ENCODE measurements at places on chromosomes 7 and 10.

DNA sequence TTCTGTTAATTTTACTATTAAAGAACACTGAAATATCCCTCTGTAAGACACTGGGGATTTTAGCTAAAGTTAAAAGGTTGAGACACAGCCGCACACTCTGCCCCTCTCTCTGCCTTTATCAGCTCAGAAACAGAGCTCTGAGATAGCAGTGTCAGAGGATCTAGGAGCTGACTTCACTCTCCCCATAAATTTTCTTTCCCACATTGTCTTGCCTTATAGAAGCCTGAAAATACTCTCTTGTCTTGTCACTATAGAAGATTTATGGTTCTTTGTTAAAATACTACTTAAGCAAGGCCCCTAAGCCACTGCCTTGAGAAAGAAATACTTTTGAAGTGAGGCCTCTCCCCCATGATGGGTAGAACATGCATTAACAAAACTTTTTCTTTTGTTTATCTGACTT is 105.7 kb upstream of the C10orf90 start:
- DNase-seq: no peak

DNA sequence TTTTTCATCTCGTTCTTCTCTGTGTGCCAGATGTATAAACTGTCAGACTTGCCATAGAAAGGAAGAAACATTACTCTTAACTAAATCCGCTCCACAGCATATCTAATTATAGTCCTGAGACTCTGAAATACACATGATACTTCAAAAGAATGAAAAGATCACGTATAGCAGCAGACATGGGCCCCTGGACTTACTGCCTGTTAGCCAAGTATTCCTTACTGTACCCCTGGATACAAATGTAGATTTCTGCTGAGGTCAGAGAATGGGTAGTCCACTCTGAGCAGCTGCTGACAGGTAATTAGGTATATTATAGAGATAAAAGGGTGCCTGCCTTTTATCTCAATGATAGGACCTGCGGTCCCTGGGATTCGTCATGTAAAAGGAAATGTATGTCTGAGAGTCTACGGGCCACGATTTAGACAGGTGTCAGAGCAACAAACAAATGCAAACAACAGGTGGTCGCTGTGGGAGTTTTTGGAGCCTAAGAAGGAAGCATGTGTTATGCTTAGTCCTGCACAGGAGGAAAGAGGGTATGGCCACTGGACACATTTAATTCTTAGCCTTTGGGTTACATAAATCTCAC is 69.4 kb downstream of the VOPP1 start:
- no peak for DNase-seq

DNA sequence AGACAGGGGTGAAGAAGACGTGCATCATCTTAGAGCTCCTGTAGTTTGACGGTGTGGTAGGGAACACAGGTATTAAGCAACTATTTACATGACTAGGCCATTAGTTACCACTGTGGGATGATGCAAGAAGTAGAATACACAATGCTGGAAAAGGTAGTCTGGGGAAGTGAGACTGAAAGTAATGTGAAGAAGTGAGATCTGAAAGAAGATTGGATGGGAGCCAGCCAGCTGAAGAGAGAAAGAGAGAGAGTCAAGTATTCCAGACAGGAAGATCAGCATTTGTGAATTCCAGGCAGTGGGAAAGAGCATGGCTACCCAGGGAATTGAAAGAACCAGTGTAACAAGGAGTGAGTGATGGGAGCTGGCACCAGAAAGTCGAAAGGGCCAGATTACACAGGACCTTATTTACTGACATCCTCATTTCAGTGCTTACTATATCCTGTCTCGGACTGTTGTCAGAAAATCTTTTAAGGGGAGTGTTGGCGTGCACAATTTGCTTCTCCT is 4.0 kb upstream of the CFAP58 start:
- no peak for DNase-seq

DNA sequence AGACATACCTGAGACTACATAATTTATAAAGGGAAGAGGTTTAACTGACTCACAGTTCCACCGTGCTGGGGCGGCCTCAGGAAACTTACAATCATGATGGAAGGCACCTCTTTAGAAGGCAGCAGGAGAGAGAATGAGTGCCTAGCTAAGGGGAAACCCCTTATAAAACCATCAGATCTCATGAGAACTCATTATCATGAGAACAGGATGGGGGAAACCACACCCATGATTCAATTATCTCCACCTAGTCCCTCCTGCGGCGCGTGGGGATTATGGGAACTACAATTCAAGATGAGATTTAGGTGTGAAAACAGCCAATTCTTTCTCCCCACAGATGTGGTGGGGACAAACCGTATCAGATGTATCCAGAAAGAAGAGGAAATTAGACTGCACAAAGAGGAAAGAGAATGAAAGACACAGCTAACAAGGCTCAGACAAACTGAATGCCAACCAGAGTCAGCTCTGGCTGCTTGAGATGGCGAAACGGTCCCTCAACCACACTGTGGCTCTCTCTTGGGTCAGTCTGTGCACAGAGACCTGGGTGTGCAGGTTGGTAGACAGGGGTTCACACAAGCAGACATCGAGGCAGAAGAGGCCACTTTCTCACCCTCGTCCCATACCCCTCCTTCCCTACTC is 375.6 kb downstream of the SFMBT2 start:
- DNase-seq: no peak

GRCh38 chr10:129945064-129945463 is 19.0 kb downstream of the EBF3 start:
- DNase-seq: no peak

DNA sequence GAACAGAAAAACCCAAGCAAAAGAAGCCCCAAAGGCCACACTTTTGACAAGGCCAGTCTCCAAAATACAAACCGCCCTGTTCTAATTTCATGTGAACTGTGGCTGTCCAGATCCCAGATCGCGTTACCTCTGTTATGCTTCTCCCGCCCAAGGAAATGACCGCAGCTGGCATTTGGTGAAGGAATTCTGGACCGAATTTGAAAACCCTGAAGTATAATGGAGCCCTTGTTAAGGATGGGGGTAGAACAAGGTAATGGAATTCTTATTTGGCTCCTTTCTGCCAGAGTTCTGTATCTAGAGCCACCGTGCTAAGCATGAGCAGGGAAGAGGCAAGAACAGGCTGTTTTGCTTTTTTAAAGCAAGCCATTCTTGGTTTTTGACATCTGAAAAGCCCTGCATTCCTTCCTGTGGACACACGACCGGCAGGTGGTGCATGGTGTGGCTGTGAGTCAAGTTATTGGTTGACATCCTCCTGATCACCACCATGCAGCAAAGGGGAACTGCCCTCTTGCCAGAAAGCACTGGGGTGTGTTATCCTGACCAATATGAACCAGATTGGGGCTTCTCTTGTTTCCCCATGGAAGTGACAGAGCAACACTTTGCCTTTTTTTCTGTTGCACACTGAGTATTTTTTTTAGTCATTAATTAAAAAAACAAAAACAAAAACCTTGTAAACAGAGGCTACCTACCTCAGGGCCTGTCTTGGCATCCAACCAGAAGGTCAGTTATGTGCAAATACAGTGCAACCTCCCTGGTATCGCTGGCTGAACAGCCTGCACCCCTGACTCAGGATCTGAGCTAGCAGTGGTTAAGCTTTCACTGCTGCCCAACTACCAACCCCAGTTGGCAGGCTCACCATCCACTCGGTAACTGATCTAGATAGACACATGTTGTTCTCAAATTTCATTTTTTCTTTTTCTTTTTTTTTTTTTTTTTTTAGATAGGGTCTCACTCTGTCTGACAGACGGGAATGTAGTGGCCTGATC is 14.2 kb downstream of the UCMA start:
- no peak for DNase-seq

DNA sequence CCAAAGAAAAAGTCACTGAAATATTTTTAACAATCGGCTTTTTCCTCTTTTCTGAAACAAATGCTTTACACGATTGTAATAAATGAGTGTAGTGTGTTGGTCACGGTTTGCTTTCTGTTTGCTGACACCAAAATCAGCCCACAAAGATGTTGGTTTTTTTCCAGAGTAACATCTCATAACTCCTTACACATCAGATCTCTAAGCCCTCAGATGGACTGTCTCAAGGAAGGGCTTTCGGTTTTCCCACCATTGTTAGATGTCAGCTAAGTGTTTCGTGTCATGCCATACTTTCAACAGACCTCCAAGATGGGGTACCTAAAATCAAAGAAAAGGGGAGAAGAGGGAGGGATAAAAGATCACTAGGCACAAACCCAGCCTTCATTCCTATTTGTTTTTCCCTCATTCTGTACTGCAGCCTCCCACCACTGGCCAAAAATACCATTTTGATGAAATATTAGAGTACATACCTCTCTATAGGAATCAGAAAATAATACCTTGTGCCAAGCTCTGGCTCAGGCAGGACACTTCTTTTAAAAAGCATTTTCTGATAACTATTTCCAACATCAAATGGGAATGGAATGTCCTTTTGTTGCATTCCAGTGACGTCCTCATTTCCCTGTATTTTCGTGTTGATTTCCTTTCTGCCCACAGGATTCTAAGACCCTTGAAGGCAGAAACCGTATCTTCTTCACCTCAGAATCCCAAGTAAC is 159.1 kb downstream of the DGKI start:
- DNase-seq: no peak

- DNase-seq: no peak
Measured at GRCh38 chr7:67858931-67859330, 862.3 kb downstream of the TYW1 start.

GRCh38 chr10:3684891-3685290 is 100.1 kb downstream of the KLF6 start:
- no peak for DNase-seq

- no peak for DNase-seq
Measured at GRCh38 chr10:78865538-78865875, 203.3 kb upstream of the ZMIZ1 start.

- DNase-seq: no peak
Measured at GRCh38 chr10:113409175-113409574, 143.7 kb upstream of the HABP2 start.

GRCh38 chr10:101258179-101258885 is 29.1 kb upstream of the LBX1 start:
- no peak for DNase-seq

GRCh38 chr7:116552602-116553001 is 27.8 kb downstream of the CAV1 start:
- no peak for DNase-seq

GRCh38 chr10:34776090-34776690 is 38.9 kb downstream of the PARD3 start:
- no peak for DNase-seq

GRCh38 chr7:1055491-1055955 is 11.2 kb downstream of the GPR146 start:
- no peak for DNase-seq

- peak; percentile 58 for DNase-seq
Measured at GRCh38 chr7:23546897-23547572, 15.3 kb upstream of the TRA2A start.

DNA sequence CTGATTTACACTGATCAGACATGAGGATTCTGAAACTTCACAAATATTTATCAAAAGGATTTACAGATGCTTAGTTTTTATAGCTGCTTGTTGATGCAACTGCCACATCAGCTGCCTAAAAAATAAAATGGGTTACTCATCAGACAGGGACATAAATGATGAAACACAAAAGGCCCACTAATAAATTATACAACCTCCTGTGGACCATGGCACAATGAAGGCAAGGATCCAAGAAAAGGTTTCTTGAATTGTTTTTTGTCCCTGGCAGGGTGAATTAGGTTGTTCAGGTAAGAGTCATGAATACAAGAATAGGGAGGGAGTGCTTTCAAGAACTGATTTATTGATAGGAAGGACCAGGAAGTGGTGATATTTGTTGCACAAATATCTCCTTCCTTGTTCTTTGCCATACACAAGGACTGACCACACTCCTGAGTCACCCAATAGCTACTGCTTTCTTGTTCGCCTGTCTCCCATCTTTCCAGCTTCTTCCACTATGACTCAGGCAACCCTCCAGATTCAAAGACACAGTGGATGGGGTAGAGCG is 234.5 kb downstream of the AHR start:
- DNase-seq: no peak
